ENCODE measurements at places on chromosomes 12 and 14. TPM values are rescaled to one million over a fixed set of nuclear protein-coding genes. Genes with fewer than 3 reads are reported as not detected.

Gene LMNTD1
- total RNA-seq = not detected

Gene OR4M1
- total RNA-seq = not detected

DNA sequence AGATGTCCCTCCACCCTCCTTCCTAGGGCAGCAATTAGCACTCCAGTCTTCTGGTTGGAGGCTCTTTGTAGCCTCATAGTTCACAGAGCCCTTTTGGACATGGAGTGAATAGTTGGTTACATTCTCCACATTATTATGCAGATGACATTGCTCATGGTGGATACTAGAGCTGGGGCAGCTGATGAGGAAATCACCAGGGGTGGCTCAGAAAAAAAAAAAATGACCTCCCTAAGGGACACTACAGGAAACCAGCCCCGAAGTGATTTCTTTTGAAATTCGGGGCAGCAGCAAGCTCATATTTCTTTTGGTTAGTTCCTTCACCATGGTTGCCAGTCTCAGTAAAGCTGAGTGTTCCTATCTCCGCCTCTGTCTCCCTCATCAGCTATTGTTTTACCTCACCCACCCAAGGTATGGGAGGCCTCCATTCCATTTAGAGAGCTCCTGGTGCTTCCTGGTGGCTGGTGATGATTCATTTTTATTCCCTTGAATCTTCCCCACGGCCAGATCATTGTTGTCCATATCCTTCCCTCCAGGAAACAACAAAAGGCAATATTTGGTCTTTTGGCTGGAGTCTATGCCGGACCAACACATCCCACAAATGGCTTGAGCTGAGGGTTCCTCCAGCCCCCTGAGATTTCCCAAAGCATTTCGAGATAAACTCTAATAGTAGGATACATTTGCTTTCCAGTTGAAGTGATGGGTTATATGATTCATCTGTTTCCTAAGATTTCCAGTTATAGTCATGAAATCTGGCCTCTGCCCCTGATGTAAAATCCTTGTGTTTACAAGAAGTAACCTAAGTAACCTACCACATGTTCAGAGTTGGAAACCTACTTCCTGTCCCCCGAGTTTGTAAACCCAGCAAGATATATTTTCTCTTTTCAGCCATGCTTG is 56.2 kb upstream of the NID2 start:
- H3K4me1 ChIP-seq = peaks cover 14% of the 10 kb centered on the region
- H3K27ac ChIP-seq = no peak overlapping the region
- no peak overlapping the region for H3K4me3 ChIP-seq
- H3K36me3 ChIP-seq = no peaks in the 10 kb centered on the region
- DNase-seq = no peak
- no peaks in the 10 kb centered on the region for H3K27me3 ChIP-seq

- no peaks in the 10 kb centered on the region for H3K27me3 ChIP-seq
- H3K4me1 ChIP-seq = peaks cover 16% of the 10 kb centered on the region
- no peaks in the 10 kb centered on the region for H3K36me3 ChIP-seq
- no peak overlapping the region for H3K27ac ChIP-seq
- no peak overlapping the region for H3K4me3 ChIP-seq
Measured at GRCh38 chr12:131892711-131893604, 1.5 kb upstream of the ULK1 start.

DNA sequence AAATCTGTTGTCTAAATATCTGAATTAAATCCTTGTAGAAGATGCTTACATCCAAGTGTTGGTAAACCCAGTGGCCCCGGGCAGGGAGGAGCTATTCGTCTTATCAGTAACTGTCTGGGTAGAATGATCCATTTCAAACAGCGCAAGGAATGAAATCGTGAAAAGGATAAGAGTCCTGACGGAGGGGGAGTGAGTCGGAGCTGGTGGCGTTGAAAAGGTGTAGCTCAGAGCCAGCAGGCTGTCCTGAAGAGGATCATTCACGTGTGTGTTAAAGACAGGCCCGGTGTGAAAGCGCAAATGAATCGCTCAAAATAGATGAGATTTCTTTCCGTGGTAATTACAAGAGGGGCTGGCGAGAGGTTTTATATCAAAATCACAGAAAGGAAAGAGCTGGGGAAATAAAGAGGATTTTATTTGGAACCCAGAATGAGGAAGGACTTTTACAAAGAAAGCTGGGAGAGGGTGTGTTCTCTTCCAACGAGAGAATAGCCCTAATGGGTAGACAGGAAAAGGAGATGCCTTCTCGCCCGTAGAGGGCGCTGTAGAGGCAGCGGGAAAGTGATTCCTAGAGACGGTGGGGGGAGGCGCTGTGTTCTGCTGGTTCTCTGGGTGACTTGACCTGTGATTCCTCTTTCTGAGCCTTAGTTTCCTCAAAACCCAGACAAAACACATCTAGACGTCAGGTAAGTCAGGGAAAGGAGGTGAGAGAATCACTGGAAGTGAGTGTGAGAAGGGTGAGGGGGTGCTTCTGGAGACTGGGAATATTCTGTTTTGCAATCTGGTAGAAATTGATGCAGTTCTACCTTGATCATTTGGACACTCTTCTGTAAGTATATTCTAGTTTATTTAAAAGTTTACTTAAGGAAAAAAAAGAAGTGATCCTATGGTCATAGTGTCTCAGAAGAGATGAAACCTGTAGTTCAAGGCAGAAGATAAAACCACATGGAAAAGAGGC is 39.3 kb downstream of the SRRM4 start:
- no peak for DNase-seq
- no peak overlapping the region for H3K27ac ChIP-seq
- no peaks in the 10 kb centered on the region for H3K27me3 ChIP-seq
- no peak overlapping the region for H3K4me3 ChIP-seq

- peaks cover 7% of the 10 kb centered on the region for H3K4me1 ChIP-seq
- no peak overlapping the region for H3K27ac ChIP-seq
- peak overlapping the region; percentile 48 for H3K4me3 ChIP-seq
- peak; percentile 46 for DNase-seq
Measured at GRCh38 chr12:42483521-42483790, 106.1 kb downstream of the PRICKLE1 start.

Gene EXOC3L4
- not detected for total RNA-seq

Gene TEX52
- total RNA-seq = not detected

Gene CLEC1A
- not detected for total RNA-seq

Gene FITM1
- 1.1 TPM for total RNA-seq

DNA sequence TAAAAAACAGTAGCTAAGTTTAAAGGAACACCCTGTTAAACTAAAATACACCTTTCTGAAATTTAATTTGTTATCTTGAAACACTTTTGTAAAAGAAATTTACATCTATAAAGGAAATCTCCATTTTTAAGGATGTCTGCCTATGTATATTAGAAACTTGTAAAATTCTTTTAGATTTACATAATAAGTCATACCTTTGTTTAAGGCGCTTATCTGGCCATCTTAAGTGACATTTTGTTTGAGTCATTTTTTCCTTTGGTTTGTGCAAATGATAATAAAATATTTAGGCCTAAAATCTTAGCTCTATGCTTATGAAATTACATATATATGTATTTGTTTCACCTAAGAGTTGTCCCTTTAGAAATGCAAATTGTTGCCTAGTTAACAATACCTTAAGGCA is 1193.4 kb downstream of the FSCB start:
- H3K27ac ChIP-seq = no peak overlapping the region
- no peaks in the 10 kb centered on the region for H3K27me3 ChIP-seq
- no peak overlapping the region for H3K4me3 ChIP-seq

DNA sequence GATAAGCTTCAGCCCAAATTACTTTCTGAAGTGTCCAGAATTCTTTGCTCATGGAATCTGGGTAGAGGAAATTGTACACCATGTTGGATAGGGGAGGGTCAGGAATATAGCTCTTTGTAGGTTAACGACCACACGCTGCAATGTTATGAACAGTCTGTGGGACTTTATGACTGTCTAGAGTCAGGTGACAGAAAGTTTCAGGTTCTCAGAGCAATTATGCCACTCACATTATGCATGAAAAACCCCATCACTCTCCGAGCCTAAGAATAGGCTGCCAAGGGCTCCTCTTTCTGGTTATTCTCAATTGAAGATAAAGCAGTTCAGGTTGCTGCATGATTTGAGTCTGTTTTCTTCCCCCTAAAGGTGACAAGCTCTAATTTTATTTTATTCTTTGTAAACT is 430.9 kb downstream of the ATP23 start:
- no peaks in the 10 kb centered on the region for H3K4me1 ChIP-seq
- no peak for DNase-seq

GRCh38 chr12:116898669-116899068 is 12.1 kb upstream of the FBXW8 start:
- no peaks in the 10 kb centered on the region for H3K36me3 ChIP-seq
- no peak overlapping the region for H3K27ac ChIP-seq
- H3K27me3 ChIP-seq = peaks cover 4% of the 10 kb centered on the region
- H3K4me1 ChIP-seq = no peaks in the 10 kb centered on the region

Gene TMEM179
- 0.31 TPM for total RNA-seq

- peaks cover 11% of the 10 kb centered on the region for H3K4me1 ChIP-seq
- H3K27me3 ChIP-seq = no peaks in the 10 kb centered on the region
- H3K36me3 ChIP-seq = no peaks in the 10 kb centered on the region
- no peak overlapping the region for H3K4me3 ChIP-seq
- H3K27ac ChIP-seq = no peak overlapping the region
Measured at GRCh38 chr12:56010111-56010570, 10.7 kb upstream of the IKZF4 start.

- no peaks in the 10 kb centered on the region for H3K27me3 ChIP-seq
- H3K36me3 ChIP-seq = no peaks in the 10 kb centered on the region
- H3K27ac ChIP-seq = no peak within 1 kb of the TSS
- peak; percentile 20 for DNase-seq
Measured at GRCh38 chr12:13196130-13196921, at the start of gene EMP1. TSS of gene EMP1 (plus strand) at chr12:13196726. CDS start at chr12:13211511, 14,785 bp downstream.

GRCh38 chr12:96112733-96113132 is 77.3 kb upstream of the LTA4H start:
- no peak overlapping the region for H3K27ac ChIP-seq
- DNase-seq = no peak
- no peaks in the 10 kb centered on the region for H3K27me3 ChIP-seq

DNA sequence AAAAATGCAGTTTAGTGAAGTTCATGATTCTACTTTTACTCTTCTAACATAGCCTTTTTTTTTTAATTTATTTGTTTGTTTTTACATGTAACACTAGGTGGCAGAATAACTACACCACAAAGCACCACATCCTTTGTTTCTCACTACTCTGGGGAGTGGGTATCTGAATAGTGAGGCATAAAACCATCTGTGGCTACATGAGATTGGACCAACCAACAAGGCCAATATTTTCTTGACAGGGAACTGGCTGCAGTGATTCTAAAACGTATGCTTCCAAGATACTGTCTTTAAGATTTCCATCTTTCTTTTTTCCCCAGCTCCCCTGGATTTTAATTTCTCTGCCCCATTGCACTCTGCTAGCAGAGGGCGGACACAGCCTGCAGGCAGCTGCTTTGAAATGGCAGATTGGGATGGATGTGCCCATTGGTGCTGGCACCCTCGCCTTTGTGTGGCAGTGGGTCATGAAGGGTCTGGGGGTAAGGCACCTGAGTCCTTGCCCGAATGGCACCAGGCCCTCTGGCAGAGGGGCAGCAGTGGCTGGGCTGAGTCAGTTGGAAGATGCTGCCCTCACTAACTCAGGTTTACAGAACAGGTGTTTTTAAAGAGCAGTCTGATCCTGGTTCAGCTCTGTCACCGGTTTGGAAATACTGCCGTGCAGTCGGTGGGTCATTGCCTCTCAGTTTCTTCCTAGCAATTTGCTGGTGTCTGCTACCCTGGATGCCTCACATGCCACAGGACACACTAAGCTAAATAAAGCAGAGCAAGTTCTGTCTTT is 429.1 kb downstream of the RAD51B start:
- DNase-seq = peak; percentile 57
- no peaks in the 10 kb centered on the region for H3K36me3 ChIP-seq
- no peaks in the 10 kb centered on the region for H3K27me3 ChIP-seq

- DNase-seq = no peak
- no peak overlapping the region for H3K4me3 ChIP-seq
- H3K36me3 ChIP-seq = no peaks in the 10 kb centered on the region
- no peaks in the 10 kb centered on the region for H3K27me3 ChIP-seq
- H3K27ac ChIP-seq = no peak overlapping the region
- H3K4me1 ChIP-seq = peaks cover 16% of the 10 kb centered on the region
Measured at GRCh38 chr12:123042833-123043232, 62.4 kb downstream of the ARL6IP4 start.

Gene CLEC4D
- not detected for total RNA-seq

DNA sequence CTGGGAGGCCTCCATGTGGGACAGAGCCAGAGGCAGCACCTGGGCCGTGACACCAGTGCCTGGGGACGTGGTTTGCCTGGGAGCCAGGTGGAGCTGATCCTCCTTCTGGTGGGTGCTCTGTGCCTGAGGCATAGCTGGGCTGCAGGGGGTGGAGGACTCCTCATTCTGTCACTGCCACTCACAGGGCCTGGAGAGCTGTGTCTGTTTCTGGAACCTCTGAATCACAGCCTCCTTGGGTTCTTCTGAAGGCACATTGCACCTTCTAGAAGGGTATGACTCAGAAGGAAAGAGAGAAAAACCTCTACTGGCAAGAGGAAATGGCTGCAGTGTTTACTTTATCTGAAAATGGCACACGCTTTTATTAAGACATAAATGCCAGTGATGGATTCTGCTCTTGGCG is 659.8 kb downstream of the VRK1 start:
- H3K36me3 ChIP-seq = no peaks in the 10 kb centered on the region
- H3K27ac ChIP-seq = no peak overlapping the region
- no peaks in the 10 kb centered on the region for H3K27me3 ChIP-seq
- DNase-seq = no peak
- H3K4me1 ChIP-seq = peaks cover 41% of the 10 kb centered on the region

- H3K4me3 ChIP-seq = no peak overlapping the region
- no peaks in the 10 kb centered on the region for H3K36me3 ChIP-seq
- DNase-seq = no peak
- no peaks in the 10 kb centered on the region for H3K27me3 ChIP-seq
- H3K27ac ChIP-seq = no peak overlapping the region
Measured at GRCh38 chr12:88923631-88924030, 343.4 kb upstream of the KITLG start.

GRCh38 chr14:50056435-50056834 is 59.9 kb downstream of the VCPKMT start:
- H3K4me3 ChIP-seq = no peak overlapping the region
- H3K36me3 ChIP-seq = no peaks in the 10 kb centered on the region
- H3K27ac ChIP-seq = no peak overlapping the region
- H3K4me1 ChIP-seq = peaks cover 27% of the 10 kb centered on the region
- DNase-seq = no peak
- no peaks in the 10 kb centered on the region for H3K27me3 ChIP-seq

DNA sequence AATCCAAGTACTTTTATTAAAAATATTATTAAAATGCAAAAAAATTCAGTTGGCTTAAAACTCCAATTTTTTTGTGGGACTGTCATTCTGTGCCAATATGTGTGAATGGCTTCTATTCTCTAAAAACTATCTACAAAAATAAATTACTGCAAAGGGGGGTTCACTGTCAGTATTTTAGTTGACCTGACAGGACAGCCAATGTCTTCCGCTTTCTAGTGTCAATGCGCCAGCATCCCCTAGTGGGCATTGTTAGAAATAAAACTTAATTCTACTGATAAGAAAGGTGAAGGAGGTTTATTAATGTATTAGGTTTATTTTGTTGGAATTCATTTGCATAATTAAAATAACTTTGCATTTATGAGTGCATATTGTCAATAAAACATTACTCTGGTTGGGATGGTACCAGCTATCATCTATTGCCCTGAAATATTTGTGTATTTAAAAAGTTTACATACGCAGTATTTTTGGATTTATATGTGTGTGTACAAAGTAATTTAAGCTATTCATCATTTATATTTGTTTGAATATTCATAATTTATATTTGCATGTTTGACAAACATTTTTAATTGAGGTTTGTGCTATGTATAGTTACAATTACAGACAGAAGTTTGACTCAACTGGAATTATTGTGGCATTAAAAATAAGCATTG is 527.2 kb downstream of the FLRT2 start:
- no peaks in the 10 kb centered on the region for H3K4me1 ChIP-seq
- no peak overlapping the region for H3K4me3 ChIP-seq
- DNase-seq = no peak
- H3K27me3 ChIP-seq = no peaks in the 10 kb centered on the region

GRCh38 chr12:10243818-10244520 is 31.3 kb downstream of the GABARAPL1 start:
- H3K4me1 ChIP-seq = peaks cover 17% of the 10 kb centered on the region
- H3K27me3 ChIP-seq = no peaks in the 10 kb centered on the region
- H3K27ac ChIP-seq = no peak overlapping the region
- peak overlapping the region; percentile 49 for H3K4me3 ChIP-seq

Measured in CD8-positive, alpha-beta memory T cell (primary cell).